Hippocampal formation (tissue), 2 donors: ENCODE measurements at places on chromosomes 2 and 18.
A peak's percentile ranks its signal among the peaks of the same experiment; 100 is the strongest.

- DNase-seq, result no peak
Measured at GRCh38 chr2:218960309-218961165, 1.1 kb downstream of the CDK5R2 start.

- no peak for DNase-seq
Measured at GRCh38 chr2:2270808-2271415, 60.2 kb downstream of the MYT1L start.

- DNase-seq, result no peak
Measured at GRCh38 chr18:71442731-71443141, 1101.4 kb downstream of the CBLN2 start.

DNA sequence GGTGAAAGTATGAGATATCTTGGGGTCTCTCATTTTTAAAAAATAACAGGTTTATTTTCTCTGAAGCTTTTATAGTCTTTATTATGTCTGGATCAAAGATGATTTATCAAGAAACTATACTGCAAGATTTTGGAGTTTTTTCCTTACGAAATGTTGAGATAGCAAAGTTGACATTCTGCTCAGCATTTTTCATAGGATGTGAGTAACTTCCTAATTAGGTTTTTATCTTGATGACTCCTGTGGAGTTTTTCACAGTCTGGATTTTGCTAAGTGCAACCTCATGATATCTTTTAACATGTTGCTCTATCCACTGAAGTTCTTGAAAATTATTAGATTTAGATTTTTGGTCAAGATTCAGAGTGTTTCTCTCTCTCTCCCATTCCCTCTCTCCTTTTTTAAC is 17.8 kb downstream of the TCF7L1 start:
- no peak for DNase-seq

GRCh38 chr2:127627740-127628571 is 18.0 kb upstream of the GPR17 start:
- no peak for DNase-seq

DNA sequence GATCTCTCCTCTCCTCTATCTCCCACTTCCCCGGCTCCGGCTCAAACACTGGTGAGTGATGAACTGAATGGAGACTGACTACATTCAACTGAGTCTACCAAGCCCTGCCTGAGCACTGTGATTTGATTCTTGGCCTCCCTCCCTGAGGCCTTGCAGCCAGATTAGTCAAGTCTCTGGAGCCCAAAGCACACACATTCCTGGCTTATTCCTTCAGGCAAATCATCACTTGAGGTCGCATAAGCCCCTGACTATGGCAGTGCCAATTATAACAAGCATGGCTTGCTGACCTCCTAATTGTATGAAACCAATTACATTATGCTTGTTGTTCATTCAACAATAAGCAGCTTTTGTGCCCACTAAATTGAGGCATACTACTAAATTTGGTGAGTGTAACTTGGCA is 34.6 kb downstream of the EFEMP1 start:
- DNase-seq, result peak; percentile 6

DNA sequence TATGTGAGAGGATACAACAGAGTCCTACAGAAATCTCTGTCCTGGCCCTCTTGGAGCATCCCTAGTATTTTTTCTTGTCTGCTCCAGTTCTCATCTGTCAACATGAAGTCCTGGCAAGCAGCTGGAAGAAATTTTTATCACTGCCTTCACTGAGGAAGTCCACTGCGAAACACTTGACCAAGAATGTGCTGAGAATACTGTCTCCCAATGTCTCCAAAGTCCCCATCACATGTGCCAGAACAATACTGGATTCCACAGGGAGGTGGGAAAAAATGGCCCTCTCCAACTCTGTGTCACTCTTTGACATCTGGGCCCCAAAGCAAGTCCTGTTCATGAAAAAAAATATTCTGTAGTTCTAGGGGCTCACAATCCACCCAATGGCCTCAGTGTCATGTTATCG is 32.8 kb upstream of the PGAP1 start:
- DNase-seq, result no peak

- DNase-seq, result peak; percentile 39
Measured at GRCh38 chr18:11909061-11909455, 941 bp upstream of the MPPE1 start.
